Memory B cell (primary cell): ENCODE measurements at places on chromosomes 1 and 21.

- no peak for DNase-seq
Observed at GRCh38 chr21:25732091-25732760, 2.5 kb downstream of the ATP5PF start.

DNA sequence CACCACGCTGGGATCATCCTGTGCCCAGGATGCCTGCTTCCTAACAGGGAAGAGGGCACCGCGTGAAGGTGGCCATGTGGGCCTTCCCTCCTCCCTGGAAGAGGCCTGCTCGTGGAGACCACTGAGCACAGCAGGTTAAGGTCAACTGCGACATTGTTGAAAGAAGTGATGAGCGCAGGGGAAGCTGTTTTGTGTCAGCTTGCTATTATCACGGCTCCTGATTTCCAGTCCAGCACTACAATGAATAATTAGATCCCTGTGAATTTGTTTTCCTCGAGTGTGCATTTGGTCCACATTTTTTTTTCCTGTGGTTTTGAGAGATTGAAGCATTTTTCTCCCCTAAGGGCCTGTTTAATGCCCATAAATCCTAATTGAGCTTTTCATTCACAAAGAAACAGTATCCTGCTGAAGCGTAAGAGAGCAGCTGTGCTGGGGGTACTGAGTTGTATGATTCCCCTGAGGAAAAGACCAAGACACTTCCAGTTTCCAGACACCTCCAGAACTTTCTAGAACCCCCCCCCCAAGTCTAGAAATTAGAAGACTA lies 204.9 kb downstream of the KCNJ6 start:
- DNase-seq: no peak

DNA sequence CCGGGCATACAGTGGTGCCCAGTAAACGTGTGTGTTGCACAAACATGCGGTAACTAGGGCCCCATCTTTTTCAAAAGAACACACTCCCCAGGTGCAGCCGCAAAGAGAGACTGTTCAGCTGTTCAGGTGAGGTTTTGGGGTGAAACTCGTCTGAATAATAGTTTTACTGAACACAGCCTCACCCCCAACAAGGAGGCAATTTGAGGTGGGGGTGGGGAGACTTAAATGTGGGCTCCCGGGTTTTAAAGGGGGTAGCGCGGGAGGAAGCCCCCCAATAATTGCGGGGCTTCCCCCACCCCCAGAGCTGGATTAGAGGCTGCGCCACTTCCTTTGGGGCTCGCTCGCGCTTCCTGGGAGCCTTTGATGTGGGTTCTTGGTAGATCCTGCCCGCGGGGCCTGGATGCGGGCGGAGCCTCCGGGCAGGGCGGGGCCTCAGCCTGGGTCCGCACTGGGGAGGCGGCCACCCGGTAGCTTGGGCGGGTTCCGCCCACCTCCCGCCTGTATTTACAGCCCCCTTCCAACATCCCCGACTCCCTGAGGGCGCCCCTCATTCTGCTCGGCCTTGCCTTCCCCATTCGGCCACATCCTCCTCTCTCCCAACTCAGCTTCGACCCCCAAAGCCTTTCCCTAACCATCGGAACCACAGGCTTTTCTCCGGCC lies 6.4 kb upstream of the EPHA2 start:
- no peak for DNase-seq

DNA sequence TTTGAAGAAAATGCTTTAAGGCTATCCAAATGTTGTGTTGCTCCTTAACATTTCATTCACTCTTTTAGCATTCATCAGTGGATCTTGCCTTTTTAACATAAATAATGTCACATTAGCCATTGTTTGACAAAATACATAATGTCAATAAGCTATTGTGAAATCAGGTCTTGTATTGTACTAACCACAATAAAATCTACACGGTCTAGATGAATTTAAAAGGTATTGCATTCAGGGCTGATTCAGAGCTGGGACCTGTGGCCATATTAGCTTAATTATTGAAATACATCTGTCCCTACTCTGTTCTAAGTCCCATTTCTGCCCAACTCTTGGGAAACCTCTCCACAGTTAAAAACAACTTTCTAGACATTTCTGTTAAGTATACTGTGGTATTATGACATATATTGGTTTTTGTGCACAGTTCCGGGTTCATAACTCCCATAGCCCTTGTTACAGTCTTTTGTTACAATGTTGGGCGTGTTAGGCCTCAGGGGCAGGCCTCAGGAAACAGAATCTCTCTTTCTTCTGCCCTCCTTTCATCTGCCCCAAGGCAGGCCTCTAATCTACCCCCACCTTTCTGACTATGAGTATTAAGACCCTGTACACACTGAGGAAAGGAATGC lies 44.7 kb upstream of the CITED4 start:
- DNase-seq: no peak

- no peak for DNase-seq
Observed at GRCh38 chr1:228851618-228852017, 116.3 kb downstream of the RHOU start.

GRCh38 chr1:227949954-227950734 lies 2.4 kb upstream of the WNT9A start:
- no peak for DNase-seq

- no peak for DNase-seq
Observed at GRCh38 chr1:18110968-18111367, 3.4 kb downstream of the IGSF21 start.

GRCh38 chr1:205262731-205263171 lies 35.0 kb downstream of the TMCC2 start:
- no peak for DNase-seq

DNA sequence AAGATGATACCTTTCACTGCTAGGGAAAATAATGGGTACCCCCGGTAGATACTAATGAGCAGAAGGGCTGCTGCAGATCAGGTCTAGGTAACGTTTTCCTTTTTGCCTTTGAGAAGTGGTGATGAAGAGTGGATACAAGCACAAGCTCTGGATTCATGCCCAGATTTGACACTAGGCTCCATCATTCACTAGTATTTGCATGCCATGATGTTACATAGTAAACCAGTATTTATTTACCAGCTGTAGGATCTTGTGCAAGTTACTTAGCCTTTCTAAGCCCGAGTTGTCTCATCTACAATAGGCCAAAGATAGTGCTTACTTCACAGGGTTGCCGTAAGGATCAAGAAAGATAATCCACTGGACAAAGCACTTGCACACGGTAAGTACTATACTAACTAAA lies 14.2 kb downstream of the PTPN14 start:
- DNase-seq: no peak

DNA sequence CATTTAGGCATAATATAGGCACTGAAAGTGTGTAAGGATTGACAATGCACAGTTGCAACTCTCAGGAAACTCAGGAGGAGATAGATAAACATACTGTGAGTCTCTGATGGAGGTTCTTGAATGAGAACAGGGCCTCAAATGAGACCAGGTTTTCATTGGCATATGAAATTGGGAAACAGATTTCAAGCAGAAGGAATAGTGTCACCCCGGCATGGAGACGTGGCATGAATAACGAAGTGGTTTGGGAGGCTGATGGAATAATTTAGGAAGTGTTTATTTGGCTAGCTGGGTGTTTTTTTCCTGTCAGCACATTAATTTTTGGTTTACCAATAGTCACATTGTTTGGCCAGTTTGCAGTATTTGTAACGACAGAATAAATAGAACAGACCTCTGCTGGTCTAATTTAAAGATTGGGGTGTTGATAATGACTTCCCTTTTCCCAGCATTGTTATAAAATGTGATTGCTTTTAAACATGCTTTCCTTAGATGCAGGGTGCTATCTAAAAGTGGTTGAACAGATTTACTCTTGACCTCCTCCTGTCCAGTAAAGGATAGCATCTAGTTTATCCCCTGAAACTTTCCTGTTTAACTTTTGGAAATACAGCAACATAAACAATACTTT lies 132.0 kb downstream of the C1orf21 start:
- no peak for DNase-seq

DNA sequence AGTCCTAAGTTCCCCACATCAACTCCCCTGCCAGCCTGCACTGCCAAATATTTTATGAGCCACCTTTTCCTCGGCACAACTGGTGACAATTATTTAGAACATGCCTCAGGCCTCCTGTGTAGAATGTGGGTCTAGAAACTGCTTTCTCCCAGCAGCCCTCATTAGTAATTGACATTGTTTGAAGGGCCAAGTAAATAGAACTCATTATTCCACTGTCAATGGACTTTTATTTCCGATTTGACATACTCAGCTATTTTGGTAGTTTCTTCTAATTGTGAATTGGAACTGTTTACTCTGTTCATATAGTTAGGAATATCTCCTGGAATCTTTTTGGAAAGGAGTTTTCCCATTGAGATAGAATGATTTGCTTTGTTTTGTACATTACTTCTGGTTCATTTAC lies 168.8 kb upstream of the L1TD1 start:
- no peak for DNase-seq

DNA sequence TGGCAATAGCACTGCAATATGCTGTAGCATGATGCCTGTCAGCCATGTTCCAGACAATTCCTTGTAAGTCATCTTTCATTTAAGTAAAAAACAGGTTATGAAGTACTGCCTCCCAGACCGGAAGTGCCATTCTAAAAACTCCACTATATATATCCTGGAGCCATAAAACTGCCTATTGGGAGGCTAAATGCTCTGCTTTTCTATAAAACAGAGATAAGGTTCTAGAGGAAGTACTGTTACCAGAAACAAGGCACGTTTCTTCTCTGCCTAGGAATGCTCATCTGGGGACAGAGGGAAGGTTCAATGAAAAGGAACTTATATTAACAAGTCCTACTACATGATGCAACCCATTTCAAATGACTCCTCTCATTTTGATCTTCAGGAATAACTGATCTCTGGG lies 66.8 kb downstream of the GPR137B start:
- DNase-seq: no peak

- DNase-seq: no peak
Observed at GRCh38 chr21:33155422-33155821, 74.3 kb upstream of the IFNAR2 start.
